RWPE1 (cell line): ENCODE measurements at places on chromosomes 7 and 10.
A peak's percentile ranks its signal among the peaks of the same experiment; 100 is the strongest.

DNA sequence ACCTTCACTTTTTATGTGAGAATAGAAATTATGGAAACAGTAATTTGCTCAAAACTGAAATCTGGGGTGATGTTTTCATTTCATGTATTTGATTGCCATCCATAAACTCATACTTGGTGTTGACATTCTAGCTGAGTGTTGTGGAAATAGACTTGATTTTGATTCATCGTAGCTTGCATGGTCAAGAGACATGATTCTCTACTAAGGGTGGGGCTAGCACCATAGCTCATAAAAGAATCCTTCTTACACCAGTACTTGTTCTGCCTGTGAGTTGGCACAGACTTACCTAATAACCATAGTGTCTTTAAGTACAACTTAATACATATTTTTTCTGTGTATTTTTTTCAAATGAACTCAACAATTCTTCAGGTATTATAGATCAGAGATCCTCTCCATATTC is 36.6 kb downstream of the RAB18 start:
- DNase-seq: no peak

DNA sequence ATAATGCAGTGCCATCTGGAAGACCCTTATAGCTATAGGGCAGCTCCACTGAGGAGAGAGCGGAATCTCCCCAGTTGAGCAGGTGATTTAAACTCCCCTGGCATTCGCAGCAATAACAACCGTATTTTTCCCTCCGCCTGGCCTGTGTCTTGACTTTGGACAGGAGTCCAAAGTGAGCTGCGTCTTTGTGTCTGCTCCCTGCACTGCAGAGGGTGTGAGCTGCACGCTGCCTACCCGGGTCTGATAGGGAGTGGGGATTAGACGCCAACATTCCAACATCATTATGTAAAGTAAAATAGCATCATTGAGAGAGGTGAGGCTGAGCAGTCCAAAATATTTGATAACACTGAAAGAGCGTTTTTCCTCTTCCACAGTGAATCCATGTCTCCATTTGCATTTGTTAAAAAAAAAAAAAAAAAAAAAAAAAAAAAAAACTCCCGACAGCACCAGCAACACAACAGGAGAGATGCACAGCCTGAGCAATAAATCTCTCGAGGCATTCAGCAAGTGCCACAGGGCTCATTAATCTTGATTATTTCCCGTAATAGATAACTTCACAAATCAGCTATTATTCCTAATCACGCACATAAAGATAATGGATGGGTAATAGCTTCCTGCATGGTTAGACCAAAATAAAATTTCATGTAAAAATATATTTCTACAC is 68.6 kb downstream of the CELF2 start:
- no peak for DNase-seq

DNA sequence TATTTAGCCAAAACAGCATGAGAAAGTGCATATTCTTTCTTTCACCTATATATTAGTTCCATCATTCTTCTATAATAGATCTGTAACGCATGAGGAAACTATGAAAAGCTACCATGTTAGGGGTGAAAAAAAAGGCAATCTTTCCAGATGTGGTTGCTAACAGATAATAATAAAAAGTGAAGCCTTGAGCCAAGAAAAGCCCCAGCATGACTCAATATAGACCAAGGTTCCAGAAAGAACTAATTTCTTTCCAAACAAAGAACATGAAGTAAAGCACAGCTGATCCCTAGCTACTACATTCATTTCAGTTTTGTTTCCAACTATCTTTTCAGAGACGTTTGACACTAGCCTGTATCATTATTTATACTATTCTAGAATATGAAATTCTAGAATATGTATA is 16.4 kb downstream of the ARL4A start:
- DNase-seq: no peak

GRCh38 chr10:10976652-10977051 is 41.0 kb upstream of the CELF2 start:
- DNase-seq: no peak

- DNase-seq: no peak
Measured at GRCh38 chr7:117071551-117071950, 118.2 kb downstream of the ST7 start.

- DNase-seq: no peak
Measured at GRCh38 chr7:27083646-27084045, 12.2 kb downstream of the HOXA1 start.

- peak; percentile 16 for DNase-seq
Measured at GRCh38 chr7:18873734-18874336, 243.6 kb downstream of the TWIST1 start.

- no peak for DNase-seq
Measured at GRCh38 chr7:21942955-21943354, 2.7 kb downstream of the CDCA7L start.

DNA sequence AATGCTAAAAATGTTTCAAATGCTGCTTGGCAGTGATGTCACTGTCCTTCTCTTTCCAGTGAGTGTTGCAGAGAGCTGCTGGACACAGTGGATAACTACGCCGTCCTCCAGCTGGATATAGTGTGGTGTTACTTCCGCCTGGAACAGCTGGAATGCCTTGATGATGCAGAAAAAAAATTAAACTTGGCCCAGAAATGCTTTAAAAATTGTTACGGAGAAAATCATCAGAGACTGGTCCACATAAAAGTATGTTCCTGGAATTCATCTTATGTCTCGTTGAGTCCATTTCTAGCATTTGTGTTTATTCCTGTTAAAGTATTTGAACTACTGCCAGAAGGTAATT is 25.2 kb downstream of the NUB1 start:
- DNase-seq: no peak

GRCh38 chr10:98260350-98260749 is 7.6 kb downstream of the LOXL4 start:
- no peak for DNase-seq

DNA sequence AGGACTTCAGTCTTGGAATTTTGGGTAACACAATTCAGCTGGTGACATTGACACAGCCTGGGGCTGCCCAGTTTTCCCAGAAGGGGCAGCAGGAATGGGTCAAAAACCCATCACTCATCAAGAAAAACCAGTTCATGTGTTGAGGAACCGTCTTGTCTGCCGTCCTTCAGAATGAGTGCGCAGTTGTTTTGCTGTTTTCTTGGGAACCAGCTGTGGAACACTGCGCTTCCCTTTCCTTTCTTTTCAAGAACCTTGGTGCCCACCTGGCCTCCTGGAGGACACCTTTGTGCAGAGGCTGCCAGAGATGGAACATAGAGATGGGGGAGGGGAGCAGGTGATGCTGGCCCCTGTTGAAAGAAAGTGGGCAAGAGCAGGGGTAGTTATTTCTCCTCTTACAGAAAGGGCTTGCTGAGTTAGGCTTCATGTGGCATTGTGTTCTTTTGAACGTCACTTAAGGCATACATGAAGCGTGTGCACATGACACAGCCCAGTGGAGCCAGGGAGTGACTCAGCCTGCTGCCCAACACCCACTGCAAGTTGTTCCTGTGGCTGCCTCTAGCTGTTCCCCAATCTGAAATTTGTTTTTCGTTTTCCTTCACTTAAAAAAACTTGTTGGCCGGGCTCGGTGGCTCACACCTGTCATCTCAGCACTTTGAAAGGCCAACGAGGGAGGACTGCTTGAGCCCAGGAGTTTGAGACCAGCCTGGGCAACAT is 87.4 kb upstream of the TNS3 start:
- peak; percentile 64 for DNase-seq

- no peak for DNase-seq
Measured at GRCh38 chr10:80410122-80410521, 1.8 kb downstream of the PRXL2A start.

DNA sequence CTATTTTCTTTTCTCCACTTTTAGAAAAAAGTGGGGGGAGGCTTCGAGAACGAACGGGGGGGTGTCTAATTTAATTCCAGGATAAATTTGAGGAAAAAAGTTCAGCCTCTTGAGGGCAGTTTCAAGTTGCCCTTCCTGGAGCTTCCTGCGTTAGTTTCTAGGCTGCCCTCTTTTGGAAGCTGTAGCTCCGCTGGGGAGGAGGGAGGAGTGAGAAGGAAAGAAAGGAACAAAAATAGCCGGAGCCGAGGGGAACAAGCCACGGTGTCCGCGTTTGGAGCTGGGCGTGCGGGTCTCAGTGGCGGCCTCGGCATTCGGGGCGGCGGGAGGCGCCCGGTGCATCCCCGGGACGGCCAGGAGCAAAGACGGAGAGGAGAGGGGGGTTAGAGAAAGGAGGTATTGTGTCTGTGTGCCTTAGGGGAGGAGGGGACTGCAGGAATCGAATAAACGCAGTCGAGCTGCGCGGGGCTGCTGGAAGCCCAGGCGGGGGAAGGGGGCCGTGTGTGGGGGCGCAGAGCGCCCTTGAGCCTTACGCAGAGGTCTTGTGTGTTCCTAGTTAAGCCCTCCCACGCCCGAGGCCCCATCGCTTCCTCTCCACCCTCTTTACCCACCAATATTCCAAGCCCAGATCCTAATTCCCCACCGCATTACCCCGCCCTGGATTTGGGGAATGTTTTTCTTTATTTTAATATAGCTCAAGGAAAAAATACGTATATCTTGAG is 2.0 kb upstream of the TNRC18 start:
- DNase-seq: peak; percentile 51

- DNase-seq: no peak
Measured at GRCh38 chr10:70066190-70066589, 13.5 kb downstream of the MACROH2A2 start.

DNA sequence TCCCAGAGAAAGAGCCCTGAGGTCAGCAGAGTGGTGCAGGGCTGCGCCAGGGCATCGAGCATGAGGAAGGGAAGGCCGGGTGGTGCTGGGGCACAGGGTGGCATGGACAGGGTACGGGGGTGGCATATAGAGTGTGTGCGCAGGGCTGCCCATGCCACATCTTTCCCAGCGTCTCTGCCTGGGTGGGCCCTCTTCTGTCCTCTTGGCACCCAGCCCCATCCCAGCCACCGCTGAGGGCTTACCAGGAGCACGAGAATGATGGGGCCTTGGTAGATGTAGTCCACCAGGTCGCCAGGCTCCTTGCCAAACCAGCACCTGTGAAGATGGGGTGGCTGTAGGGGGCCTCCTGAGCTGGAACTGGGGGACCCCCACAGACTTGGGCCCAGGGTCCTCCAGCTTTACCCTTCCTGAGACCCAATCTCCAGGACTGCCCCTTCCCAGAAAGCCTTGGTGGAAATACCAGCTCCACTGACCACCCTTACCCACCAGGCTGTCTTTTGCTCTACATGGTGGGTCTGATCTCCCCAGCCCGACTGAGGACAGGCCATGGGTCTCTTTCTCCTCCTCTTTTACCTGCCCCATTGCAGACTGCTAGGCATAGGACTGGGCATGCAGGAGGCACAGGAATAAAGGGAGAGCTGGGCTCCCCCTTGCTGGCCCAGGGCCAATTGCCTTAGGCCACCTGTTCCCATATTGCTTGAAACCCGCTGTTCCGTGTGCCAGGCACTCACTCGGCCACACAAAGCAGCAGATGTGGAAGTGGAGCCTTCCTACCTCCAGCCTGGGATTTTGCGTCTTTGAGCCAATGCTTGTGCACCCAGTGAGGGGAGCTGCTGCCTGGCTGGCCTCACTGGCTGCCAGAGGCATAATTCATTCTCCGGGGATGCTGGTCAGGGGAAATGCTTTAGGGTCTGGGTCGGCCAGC is 21.7 kb downstream of the CRHR2 start:
- DNase-seq: no peak

DNA sequence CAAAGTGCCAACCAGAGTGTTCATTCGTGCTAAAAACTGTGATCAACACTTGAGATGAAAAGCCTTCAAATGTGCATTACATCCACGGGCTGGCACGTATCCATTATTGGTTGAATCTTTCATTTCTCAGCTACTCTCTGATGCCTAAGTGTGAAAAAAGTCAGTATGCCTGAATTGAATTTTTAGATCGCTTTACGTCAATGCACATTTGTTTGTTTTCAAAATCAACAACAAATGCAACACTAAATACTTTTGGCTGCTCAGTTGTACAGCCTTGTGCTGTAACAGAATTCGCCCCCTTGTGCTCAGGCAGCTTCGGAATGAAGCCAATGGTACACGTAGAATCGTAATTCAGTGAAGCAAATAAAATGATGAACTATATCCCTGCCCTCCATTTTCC is 446.5 kb upstream of the NRP1 start:
- no peak for DNase-seq

DNA sequence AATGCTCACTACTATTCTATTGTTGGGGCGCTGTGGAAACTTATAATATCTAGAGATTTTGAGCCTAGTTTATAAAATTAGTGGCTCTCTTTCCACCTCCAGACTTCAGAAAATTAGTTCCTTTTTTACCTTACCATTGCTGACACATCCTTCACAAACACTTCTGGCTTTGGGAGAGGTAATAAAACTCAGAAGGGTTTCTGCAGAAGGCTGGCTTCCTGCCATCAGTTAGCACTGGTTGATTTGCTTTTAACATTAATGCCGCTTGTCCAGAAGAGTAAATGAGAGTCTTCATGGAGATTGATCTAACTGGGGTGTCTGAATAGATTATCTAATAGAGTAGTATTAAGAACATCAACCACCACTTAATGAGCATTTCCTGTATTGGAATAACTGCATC is 20.3 kb downstream of the ACSM6 start:
- no peak for DNase-seq

DNA sequence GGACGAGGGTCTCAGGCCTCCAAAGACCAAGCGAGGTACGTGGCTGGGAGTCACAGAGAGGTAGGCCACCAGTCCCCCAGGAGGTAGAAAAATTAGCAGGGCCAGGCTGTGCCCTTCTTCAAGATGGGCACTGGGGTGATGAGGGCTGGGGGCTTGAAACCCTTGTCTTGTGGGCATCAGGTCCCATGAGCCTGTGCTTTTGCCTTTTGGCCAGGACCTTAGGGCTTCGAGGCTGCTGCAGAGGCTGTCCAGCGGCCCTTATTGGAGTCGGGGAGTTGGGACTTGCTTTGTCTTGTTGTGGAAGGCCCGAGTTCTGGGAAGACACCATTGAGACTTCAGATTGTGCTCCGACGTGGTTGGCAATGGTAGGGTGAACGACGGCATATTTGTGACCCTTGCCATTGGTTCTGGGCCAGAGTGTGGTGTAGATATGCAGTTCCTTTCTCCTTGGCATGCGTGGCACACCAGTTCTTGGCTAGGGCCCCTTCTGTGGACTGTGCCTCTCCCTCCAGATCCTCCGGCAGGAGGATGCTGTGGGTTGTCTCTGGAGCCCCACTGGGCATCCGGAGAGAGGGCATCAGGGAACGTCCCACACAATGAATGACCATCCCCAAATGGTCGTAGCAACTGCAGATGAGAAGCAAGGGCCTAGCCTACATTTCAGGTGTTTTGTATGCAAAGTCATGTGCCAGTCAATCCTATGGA is 931 bp downstream of the SH2D4B start:
- DNase-seq: no peak

DNA sequence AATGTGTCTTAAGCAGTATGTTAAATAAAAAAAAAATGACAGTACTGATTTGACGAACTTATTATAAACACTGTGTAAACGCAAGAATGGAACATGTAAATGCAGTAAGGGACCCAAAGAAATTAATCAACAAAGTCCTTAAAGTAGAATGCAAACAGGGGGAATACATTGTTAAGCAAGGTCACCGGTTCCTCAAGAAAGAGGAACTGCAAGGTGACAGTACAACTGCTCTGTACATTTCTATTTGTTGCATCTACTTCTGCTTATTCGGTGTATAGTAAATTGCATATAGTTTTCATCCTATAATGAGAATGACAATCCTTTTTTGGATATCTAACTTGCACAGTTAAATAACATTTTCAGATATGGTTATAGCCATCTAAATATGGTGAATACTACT is 387.0 kb upstream of the SEMA3D start:
- no peak for DNase-seq
